HL-60 (cell line): ENCODE measurements at places on chromosomes 5 and 9.

- DNase-seq, result no peak
These were observed 66.1 kb downstream of the RAI14 start for GRCh38 chr5:34722183-34722582.

- DNase-seq, result no peak
These were observed 220.5 kb downstream of the SLC12A2 start for GRCh38 chr5:128304088-128304487.

- DNase-seq, result no peak
These were observed 39.7 kb downstream of the SLC1A3 start for GRCh38 chr5:36646100-36646499.

DNA sequence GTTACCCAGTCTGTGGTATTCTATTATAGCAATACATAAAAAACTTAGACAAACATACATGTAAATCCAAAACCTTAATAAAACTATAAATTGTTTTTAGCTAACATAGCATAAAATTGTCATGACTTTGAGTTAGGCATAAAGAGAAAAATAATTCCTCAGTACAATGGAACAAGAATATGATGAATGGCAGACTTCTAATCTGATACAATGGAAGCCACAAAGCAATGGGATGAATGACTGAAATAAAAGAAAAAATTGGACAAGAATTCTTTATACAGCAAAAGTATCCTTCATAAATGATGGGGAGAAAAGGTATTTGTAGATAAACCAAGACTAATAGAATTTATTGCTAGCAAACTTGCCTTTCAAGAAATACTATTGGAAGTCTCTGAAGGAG lies 524.2 kb downstream of the GABRG2 start:
- no peak for DNase-seq

- DNase-seq, result no peak
These were observed 105.3 kb downstream of the PCSK1 start for GRCh38 chr5:96327722-96328121.

GRCh38 chr9:95028853-95029219 lies 288.7 kb downstream of the FANCC start:
- DNase-seq, result no peak

DNA sequence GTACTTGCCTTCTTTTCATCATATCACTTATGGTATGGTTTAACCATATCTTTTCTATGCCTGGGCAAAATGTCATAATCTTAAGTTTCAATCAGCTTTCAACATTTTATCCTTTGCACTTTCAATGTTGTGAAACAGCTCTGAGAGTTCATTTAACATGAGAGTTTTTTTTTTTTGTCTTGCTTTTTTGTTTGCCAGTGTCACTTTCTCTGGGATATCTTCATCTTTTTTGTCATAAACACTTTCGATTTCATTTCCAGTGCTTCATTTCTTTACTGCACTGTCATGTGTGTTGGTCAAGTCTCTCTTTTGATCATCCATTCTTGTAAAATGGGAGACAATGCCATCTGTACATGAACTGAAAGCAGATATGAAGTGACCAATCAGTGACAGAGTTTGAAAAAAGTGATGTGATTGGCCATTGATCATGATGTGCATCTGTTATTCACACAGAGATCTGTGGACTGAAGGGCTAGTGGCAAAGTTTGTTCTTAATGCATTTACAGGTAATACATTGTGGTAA lies 7.5 kb upstream of the POU5F2 start:
- no peak for DNase-seq

DNA sequence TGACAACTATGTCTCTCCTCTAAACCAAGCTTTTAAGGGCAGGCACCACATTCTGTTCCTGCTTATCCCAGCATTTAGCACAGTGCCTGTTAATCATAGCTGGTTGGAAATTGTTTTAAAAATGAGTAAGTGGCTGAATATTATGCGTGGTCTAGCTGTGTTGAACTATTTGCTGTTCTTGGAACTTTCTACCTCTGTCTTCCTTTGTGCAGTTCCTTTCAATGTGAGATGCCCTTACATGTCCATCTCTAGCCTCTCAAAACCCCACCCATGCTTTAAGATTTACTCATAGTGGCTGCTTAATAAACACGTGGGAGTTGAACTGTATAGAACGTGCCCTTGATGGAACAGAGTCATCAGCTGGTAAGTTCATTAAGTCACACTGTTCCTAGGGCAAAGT lies 34.5 kb downstream of the C9orf57 start:
- DNase-seq, result no peak

- DNase-seq, result no peak
These were observed 2095.0 kb upstream of the ACO1 start for GRCh38 chr9:30289435-30289834.

DNA sequence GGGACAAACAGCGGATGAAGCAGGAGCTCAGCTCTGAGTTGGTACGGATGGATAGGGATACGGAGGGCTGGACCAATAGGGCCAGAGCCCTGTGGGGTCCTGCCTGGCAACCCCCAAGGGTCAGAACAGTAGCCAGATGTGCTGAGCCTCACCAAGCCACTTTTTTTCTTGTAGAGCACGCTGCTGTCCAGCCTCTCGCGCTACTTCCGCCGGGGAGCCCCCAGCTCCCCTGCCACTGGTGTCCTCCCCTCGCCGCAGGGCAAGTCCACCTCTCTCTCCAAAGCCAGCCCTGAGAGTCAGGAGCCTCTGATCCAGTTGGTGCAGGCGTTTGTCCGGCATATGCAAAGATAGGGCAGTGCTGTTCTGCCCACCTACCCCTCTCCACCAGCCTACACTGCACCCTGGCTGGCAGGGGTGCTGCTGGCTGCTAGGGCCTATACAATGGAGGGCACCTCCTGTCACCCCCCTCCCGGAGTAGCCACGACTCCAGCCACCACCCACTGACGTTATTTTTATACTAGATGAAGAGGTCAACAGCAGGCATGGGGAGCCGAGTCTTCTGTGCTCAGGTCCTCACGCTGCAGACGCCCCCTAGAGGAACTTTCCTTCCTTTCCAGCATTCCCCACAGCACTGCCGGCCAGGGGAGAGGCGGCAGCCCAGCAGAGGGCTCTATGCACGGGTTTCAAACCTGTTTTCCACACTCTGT lies 21.6 kb downstream of the SH3GLB2 start:
- DNase-seq, result peak; percentile 46

GRCh38 chr9:100355561-100355960 lies 2.8 kb upstream of the TEX10 start:
- DNase-seq, result no peak

- DNase-seq, result peak; percentile 63
These were observed 14.1 kb downstream of the TRIM7 start for GRCh38 chr5:181190711-181191525.

GRCh38 chr5:67182301-67182790 lies 14.3 kb downstream of the CD180 start:
- no peak for DNase-seq

DNA sequence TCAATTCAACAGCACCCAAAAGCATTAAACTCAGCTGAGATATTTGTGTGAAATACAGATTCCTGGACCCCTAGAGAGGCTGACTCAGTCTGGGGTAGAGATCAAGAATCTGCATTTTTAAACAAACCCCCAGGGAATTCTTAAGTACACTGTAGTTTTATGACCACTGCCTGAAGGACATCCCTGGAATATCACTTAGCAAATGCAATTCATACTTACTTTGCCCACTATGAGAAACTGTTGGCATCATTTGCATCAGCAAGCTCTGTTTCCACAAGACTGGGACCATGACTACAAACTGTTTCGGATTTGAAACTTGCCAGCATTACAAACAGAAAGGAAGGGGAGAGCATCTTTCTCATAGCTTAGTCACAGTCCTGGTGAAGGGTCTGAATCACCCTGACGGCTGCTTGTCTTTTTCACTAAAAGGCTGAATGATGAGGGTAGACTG lies 63.7 kb downstream of the MLLT3 start:
- DNase-seq, result no peak
